ENCODE measurements at places on chromosomes 13 and 19.

- no peak for DNase-seq
Observed at GRCh38 chr19:11410682-11411081, 8.4 kb downstream of the RGL3 start.

- DNase-seq = no peak
Observed at GRCh38 chr13:26593661-26594060, 36.2 kb downstream of the WASF3 start.

GRCh38 chr19:19506592-19506991 lies 8.8 kb downstream of the TSSK6 start:
- no peak for DNase-seq

DNA sequence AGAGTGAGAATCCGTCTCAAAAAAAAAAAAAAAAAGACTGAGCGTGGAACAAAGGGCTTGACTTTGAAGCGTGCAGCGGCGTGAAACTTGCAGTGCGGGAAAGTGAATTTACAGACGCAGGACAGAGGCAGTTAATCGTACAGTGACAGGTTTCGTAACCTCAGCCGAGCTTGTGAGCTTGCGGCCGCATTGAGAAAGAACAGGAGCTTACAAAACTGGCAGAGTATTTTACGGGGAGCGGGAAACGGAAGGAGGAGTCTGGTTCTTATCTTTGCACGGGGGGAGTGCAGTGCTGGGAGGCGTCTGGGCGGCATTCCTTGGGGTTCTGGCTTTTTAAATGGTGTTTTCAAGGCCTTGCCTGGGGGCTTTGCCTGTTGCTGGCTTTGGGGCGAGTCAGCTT lies 6.0 kb upstream of the BSG start:
- no peak for DNase-seq

DNA sequence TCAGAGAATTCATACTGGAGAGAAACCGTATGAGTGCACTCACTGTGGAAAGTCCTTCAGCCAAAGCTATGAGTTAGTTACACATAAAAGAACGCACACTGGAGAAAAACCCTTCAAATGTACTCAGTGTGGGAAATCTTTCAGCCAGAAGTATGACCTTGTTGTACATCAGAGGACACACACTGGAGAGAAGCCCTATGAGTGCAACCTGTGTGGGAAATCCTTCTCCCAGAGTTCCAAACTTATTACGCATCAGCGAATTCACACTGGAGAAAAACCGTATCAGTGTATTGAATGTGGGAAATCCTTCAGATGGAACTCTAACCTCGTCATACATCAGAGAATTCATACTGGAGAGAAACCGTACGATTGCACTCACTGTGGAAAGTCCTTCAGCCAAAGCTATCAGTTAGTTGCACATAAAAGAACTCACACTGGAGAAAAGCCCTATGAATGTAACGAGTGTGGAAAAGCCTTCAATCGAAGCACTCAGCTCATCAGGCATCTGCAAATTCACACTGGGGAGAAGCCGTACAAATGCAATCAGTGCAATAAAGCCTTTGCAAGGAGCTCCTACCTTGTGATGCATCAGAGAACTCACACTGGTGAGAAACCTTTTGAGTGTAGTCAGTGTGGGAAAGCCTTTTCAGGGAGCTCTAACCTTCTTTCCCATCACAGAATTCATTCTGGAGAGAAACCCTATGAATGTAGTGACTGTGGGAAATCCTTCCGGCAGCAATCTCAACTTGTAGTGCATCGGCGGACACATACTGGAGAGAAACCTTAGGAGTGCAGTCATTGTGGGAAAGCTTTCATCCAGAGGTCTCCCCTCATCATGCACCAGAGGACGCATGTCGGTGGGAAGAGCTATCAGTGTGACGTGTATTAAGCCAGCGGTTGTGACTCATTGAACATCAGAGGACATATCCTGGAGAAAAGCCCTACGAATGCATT lies 16.5 kb upstream of the ZNF8 start:
- no peak for DNase-seq

DNA sequence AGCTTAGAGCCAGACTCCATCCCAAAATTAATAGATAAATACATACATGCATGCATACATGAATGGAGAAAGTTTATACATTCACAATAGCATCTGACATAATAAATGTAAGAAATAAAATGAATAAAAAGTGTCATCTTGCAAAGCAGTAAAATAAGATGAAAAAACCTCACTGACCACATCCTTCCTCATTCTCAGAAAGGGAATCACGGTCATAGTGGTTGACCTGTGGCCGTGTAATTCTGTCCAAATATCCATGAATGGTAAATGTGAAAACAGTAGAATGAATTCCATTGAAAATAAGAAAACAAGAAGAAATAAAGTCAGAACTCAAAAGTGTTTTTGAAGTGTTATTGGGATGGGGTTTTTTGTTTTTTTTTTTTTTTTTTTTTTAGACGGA lies 9.8 kb upstream of the CDC42EP5 start:
- DNase-seq = no peak

DNA sequence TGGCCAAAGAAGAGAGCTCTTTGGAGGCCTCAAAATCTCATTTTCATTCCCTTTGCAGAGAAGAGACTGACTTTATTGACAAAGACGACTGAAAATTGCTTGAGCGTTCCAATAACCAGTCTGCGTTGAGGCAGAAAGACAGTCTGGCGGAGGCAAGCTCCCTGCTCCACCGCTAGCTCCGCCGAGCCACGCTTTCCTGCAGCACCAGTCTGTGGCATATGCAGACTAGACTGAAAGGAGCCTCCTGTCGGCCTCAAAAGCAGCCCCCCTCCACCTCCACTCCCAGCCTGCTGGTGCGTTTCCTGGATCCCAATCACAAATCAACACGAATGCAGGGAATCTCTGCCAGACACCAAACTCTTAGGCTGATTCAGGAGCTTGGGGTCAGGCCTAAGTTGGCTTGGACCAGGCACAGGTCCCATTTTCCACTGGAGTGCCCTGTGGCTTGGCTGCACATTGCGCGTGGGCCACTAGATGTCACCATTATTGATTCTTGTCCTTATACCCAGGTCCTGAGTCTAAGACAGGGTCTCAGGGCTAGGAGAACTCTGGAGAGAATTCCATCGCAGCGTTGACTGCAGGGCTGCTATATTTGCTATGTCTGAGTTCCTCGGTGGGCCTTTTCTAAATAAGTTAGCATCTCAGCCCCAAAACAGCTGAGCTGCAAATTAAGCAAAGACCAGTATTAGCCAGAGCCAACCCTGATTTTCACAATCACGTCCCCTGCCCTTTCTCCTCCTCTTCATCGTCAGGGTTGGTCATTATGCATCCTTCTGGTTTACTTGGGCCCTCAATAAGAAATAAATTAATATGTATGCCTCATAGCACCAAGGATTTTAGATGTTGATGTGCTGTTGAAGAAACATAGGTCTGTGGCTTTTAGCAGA lies 5.2 kb upstream of the ZNF507 start:
- no peak for DNase-seq

- DNase-seq = no peak
Observed at GRCh38 chr13:98797456-98797855, 45.0 kb upstream of the SLC15A1 start.

- no peak for DNase-seq
Observed at GRCh38 chr19:4415352-4415751, 12.9 kb downstream of the CHAF1A start.

DNA sequence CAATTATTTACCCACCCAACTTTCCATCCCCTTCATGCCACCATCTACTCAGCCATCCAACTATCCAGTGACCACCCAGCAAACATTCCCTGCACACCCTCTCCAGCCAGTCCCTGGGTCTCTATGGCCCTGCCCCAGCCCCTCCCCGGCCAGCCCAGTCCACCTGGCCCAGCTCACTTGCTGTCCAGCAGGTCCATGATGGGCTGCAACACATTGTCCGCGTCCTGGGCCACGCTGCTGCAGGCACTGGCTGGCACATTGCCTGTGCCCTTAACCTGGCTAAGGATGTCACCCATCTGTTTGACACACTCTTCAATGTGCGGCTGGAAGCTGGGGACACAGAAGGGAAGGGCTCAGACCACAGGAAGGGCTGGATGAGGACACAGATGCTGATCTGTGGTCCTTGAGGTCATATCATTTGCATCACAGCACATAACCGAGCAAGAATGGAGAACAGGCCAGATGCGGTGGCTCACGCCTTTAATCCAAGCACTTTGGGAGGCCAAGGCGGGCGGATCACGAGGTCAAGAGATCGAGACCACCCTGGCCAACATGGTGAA lies 61.6 kb downstream of the UNC13A start:
- DNase-seq = no peak

DNA sequence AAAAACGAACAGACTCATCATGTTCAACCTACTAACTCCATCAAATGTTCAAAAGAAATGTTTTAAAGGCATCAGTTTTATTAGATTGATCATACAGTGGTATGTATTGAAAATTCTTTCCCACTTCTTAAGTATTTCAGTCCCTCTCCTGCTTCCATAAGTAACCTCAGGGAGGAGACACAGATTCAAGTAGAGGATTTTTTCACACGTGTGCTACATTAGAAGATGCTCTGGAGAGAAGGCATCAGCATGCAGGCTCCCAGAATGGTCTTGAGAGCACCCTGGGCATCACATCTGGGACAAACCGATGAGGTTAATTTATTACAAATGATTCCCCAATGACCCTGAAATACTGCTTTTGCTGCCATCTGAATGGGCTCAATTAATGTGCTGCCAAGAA lies 3.6 kb downstream of the GPR12 start:
- DNase-seq = no peak

- DNase-seq = no peak
Observed at GRCh38 chr13:29436721-29437280, 158.7 kb downstream of the SLC7A1 start.

DNA sequence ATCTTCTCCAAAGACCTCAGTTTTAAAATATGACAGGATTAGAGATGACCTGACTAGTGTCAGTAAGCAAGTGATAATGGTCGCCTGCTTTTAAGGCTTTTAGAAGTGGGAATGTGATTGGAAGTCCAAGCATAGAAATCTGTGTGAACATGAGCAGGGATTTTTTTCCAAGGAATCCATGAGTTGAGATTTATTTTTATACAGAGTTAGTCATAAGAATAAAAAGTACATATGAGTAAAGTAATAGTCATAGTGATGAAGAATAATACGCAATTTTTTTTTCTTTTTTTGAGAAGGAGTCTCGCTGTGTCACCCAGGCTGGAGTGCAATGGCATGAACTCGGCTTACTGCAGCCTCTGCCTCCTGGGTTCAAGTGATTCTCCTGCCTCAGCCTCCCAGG lies 1.6 kb downstream of the ZNF546 start:
- DNase-seq = no peak

GRCh38 chr13:113900646-113901045 lies 36.8 kb upstream of the GAS6 start:
- no peak for DNase-seq

- no peak for DNase-seq
Observed at GRCh38 chr13:113077953-113078901, 27.4 kb upstream of the F7 start.

- DNase-seq = no peak
Observed at GRCh38 chr19:51456541-51457290, 1.5 kb downstream of the SIGLEC8 start.

DNA sequence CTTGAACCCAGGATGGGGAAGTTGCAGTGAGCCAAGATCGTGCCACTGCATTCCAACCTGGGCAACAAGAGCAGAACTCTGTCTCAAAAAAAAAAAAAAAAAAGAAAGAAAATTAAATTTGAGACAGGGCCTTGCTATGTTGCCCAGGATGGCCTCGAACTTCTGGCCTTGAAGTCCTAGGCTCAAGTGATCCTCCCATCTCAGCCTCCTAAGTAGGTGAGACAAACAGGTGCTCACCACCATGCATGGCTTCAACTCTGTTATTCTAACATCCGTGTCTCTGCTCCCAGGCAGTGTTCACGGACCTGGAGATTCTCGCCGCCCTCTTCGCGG lies 40.3 kb downstream of the PDE4A start:
- DNase-seq = no peak

DNA sequence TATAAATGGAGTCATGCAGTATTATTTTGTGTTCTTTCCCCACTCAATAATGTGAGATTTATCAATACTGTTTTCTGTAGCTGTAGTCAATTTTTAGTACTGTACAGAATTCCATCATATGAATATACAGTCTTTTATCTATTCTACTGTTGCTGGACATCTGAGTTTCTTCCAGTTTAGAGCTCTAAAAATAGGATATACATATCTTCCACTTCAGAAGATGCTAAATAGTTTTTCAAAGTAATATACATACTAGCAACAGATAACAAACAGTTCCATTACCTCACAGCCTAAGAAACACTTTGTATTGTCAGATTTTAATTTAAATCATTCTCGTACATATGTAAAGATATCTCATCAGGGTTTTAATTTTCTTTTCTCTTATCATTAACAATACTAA lies 149.6 kb downstream of the UGGT2 start:
- DNase-seq = no peak

GRCh38 chr19:13906521-13906904 lies 512 bp downstream of the CC2D1A start:
- DNase-seq = no peak

GRCh38 chr13:26247011-26247410 lies 6.9 kb upstream of the CDK8 start:
- DNase-seq = no peak

GRCh38 chr13:36807616-36808015 lies 11.4 kb upstream of the RFXAP start:
- no peak for DNase-seq

DNA sequence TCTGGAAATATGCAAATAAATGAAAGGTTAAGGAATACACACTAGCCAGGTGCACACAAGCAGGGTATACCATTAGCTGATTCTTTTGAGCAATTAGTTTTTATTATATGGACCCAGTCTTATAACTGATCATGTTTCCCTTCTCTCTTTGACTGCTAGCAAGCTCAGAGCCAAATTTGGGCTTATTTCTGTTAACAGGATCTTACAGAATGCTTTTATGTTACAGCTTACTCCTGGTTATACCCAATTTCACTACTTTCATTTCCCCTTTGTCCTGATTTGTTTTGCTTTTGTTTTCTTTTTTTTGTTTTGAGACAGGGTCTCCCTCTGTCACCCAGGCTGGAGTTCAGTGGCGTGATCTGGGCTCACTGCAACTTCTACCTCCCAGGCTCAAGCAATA lies 12.9 kb upstream of the TPT1 start:
- no peak for DNase-seq

GRCh38 chr19:42290523-42291434 lies 11.2 kb upstream of the PRR19 start:
- DNase-seq = no peak

All from left renal cortex interstitium (tissue), 4 donors.